AG04449 (cell line): ENCODE measurements at places on chromosomes 7 and 10.

DNA sequence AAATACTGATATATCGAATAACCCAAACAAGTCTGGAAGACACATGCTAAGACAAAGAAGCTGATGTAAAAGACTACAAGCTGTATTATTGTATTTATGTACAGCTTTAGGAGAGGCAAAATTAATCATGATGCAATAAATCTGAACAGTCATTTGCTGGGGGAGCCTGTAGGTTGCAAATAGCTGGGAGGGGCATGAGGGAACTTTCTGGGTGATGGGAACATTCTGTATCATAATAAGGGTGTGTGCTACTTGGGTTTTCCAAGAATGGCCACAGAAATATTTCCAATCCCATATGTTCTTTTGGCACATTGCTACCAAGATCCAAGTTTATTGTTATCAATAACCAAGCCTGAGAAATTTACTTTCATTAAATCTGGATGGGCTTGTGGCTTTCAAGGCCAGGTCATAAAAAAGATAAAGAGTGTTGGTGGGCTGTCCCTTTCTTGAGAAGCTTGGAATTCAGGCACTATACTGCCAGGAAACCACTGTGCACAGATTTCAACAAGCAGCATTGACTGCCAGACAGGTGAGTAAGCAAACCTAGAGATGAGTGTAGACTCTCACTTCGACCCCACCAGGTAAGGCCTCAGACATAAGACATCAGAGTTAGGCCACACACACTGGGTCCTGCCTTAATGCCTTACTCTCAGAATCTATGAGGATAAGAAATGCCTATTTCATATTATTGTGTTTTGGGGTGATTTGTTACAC lies 629.7 kb upstream of the FZD8 start:
- DNase-seq: no peak

DNA sequence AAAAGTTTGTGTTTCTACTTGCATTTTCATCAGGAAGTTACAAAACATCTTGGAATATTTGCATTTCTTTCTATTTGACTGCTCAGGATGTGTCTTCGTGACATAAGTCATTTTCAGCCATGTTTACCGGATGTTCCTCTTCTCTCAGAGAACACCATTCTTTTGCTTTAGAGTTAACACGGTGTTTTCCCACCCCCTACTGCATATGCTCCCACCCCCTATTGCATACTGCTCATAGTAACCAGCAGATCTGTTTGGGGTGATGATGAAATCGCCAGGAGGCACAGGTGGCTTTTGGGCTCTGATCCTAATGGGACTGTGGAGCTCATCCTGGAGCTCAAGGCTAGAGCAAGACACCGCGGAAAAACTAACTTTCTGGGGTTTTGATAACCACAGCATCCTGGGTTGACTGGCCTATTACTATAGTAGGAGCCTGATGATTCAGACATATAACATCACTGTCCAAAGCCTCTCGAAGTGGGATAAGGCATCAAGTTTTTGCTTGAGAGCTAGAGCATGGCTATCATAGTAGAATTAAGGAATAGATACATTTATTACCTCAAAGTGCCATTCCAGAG lies 65.1 kb upstream of the BET1 start:
- no peak for DNase-seq

DNA sequence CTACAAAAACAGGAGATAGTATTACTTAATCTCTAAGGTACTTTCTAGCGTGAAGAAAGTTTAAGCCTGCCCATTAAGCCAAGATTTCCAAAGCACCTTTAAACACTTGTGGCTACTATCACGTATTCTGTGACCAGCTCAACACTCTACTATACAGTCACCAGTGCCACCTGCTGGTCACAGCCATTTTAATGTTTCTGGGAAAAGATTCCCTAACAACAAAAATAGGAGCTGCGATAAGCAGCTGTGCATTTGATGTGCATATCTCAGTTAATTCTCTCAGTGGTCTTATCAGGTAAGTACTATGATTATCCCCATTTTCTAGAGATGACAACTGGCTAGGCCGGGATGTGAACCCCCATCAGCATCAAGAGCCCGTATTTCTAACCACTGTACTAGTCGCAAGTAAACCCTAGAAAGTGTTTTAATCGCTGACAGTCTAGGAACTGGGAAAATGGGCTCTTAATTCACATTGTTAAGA lies 860 bp downstream of the SEC31B start:
- DNase-seq: no peak

GRCh38 chr7:24756545-24757352 lies 515 bp downstream of the GSDME start:
- DNase-seq: no peak

GRCh38 chr10:22681783-22682183 lies 32.6 kb downstream of the PIP4K2A start:
- no peak for DNase-seq
